Naive thymus-derived CD4-positive, alpha-beta T cell (primary cell): ENCODE measurements at places on chromosomes 3 and 15.

GRCh38 chr3:11721479-11721878, 77.8 kb upstream of the VGLL4 start:
- DNase-seq = no peak

GRCh38 chr3:179265875-179266274, 15.0 kb upstream of the KCNMB3 start:
- DNase-seq = no peak

DNA sequence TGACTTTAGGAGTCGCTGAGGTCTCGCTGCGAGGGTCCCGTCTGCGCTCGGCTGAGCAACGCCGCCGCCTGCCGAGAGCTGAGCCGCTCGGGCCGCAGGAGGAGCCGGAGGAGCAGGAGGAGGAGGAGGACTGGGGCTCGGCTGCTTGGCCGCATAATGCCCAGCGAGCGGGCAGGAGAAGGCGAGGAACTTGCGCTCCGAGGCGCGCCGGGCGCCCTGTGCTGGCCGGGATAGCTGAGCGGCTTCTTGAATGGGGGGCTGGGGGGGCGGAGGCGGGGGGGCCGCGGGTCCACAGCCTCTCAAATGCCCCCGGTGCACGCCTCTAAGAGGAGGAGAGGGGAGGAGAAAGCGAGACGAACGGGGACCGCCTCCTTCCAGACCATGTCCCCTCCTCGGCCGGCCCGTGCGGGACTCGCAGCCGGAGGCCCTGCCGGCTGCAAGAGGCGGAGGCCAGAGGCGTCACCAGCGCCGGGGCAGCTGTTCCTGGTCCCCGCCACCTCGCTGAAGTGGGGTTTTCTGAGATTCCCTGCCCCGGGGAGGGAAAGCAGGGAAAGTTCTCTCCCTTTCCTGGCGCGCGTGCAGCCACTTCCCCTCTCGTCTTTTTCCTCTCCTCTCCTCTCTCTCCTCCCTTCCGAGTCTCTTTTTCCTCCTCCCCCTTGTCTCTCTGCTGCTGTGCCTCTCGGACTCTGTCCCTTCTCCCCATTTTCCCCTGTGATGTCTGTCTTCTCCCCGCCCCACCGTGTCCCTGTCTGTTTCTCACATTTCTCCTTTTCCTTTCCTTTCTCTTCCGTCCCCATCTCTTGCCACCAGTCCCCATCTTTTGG, at the start of gene ADAMTS9:
ADAMTS9 (minus strand) TSS at position 220 of the 824 bp plus-strand sequence. CDS start 343 bp downstream, outside the sequence.
- DNase-seq = no peak

- DNase-seq = no peak
Measured at GRCh38 chr3:3309887-3310286, 130.4 kb upstream of the CRBN start.

GRCh38 chr3:188583341-188584161, 429.6 kb downstream of the LPP start:
- DNase-seq = no peak

DNA sequence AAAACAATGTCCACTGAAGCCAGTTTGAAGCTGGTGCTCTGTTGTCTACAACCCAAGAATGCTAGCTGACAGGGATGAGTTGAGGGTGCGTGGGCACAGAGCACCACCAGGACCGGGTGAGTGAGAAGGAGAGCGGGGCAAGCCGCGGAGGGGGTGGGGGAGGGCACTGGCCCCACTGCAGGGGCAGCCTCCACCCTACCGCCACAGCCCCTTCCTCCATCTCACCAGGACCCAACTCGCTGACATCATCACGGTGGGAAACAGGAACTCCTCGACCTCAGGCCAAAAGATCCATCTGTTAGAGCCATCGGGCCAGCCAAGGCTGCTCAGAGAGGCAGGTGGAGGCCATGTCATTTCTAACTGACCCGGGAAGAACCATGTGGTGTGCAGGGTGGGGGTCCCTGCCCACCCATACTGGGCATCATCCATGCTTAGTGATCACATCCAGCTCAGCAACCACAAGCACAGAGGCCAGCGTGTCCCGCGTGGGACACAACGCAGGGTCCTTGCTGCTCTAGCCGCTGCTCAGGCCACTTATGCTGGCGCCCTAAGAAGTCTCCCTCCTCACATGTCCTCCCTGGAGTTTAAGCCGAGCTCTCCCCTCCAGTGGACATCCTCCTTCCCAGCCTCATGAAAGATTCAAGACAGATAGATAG, 57.6 kb upstream of the GATA2 start:
- no peak for DNase-seq

DNA sequence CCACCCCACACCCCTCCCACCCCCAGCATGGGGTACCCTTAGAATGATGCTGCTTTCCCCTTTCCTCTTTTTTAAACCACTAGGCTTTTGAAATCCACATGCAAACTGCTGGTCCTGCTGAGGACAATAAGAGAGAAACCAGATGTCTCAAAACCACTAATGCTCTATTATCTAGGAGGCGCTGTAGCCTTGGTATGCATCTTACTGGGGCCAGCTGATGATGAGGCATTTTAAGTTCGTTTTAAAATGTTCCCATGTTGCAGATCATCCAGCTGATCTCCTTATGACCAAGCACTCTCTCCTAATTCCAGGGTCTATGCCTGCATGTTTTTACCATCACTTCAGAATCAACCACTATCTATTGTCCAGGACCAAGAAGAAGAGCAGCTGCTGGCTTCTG, 1.3 kb downstream of the NME9 start:
- no peak for DNase-seq

- peak; percentile 9 for DNase-seq
Measured at GRCh38 chr3:192812743-192813383, 85.5 kb upstream of the FGF12 start.

DNA sequence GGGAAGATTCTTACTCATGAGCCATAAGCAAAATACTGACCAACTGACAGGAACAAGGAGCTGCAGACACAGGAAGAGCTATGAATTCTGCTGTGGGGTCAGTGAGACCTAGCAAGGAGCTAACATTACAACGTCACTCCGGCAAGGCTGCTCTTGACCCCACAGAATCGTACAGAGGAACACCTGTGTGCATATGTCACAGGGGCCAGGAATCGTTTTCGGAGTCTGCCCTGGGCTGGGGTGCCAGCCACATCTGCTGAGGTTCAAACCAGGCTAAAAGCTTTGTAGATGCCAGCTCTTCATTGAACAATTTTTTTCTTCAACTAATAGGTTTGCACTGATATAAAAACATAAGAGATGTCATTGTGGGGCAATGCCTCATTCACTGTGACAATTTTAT, 82.6 kb downstream of the LRRK1 start:
- DNase-seq = no peak

GRCh38 chr3:32488474-32489008, 14.1 kb downstream of the CMTM6 start:
- DNase-seq = no peak

- no peak for DNase-seq
Measured at GRCh38 chr3:159887911-159888310, 100.7 kb upstream of the IL12A start.
